ENCODE measurements at places on chromosomes 13 and 19.

- peak; percentile 64 for DNase-seq
Observed at GRCh38 chr13:46698910-46699460, 98.0 kb downstream of the ESD start.

- no peak for DNase-seq
Observed at GRCh38 chr19:17957149-17957849, 9.6 kb upstream of the KCNN1 start.

- DNase-seq = peak; percentile 56
Observed at GRCh38 chr13:80337288-80338081, 3.4 kb downstream of the SPRY2 start.

DNA sequence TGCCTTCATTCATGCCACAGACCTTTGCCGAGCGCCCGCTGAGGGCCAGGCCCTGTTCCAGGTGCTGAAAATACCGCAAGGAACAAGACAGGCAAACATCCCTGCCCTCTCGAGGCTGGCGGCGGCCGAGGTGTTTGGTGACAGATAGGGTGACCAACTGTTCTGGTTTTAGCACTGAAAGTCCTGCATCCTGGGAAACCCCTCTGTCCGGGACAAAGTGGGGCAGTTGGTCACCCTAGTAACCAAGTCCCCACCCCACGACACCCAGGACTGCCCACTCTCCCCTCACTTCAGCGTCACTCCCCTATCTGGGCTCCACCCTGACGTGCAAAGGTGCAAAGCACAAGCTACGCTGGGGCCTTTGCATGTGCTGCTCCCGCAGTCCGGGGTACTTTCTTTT is 17.3 kb downstream of the ZBTB7A start:
- no peak for DNase-seq

GRCh38 chr13:50598338-50598737 is 245.2 kb downstream of the DLEU7 start:
- DNase-seq = no peak

- DNase-seq = peak; percentile 46
Observed at GRCh38 chr13:45807520-45808099, 43.9 kb downstream of the SIAH3 start.

DNA sequence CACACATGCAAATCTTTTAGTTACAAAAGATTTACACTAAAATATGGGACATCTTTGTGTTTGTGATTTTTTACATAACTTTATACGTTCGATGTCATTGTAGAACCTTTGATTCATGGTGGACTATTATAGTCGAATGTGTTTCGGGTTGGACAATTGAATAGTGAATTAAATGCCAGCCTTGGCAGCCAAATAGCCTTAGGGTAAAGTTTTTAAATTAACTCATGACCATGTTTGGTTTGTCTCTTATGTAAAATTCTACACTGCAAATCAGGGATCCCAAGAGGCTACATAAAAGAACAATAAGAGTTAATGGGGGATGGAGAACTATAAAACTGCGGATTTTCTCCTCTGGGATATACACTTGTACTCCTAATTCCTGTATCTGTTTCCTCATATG is 1735.6 kb upstream of the SPRY2 start:
- no peak for DNase-seq

- peak; percentile 74 for DNase-seq
Observed at GRCh38 chr19:13262450-13262849, 112.2 kb downstream of the IER2 start.

GRCh38 chr13:29005763-29006120 is 185.6 kb downstream of the MTUS2 start:
- DNase-seq = no peak

GRCh38 chr19:16022251-16022650 is 54.0 kb upstream of the TPM4 start:
- no peak for DNase-seq

GRCh38 chr19:33374236-33374714 is 766 bp downstream of the CEBPG start:
- DNase-seq = peak; percentile 53

GRCh38 chr13:37613236-37613635 is 14.7 kb upstream of the POSTN start:
- no peak for DNase-seq

GRCh38 chr19:10552510-10553053 is 8.9 kb downstream of the ATG4D start:
- DNase-seq = no peak

- DNase-seq = peak; percentile 88
Observed at GRCh38 chr13:43363156-43363953, 340.0 kb downstream of the DNAJC15 start.

DNA sequence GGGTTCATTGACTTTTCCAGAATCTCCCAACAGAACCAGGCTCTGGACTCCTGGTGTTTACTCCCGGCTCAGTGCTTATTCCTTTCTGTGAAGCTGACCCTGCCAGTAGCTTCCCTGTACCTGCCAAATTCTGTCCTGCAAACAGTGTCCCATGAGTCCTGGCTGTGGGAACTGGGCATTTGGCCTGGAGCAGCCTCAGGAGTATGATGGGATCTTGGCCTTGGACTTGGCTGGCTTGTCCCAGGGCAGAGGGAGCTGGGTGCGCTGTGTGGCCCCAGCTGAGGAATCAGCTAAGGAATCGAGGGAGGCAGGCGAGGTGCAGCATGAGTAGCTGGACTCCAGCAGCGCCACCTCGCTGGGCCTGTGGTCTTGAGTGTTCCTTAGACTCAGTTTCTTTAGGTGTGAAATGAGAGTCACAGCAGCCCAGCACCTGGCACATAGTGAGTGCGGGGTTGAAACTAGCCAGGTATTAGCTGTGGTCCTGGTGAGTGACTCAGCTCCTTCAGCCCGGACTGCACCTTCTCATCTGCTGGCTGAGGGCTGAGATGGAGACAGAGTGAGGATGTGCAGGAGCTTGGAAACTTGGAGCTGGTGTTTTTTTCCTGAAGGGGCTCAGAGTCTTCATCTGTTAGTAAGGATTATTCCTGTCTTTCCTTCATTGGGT is 10.4 kb downstream of the CLASRP start:
- no peak for DNase-seq

DNA sequence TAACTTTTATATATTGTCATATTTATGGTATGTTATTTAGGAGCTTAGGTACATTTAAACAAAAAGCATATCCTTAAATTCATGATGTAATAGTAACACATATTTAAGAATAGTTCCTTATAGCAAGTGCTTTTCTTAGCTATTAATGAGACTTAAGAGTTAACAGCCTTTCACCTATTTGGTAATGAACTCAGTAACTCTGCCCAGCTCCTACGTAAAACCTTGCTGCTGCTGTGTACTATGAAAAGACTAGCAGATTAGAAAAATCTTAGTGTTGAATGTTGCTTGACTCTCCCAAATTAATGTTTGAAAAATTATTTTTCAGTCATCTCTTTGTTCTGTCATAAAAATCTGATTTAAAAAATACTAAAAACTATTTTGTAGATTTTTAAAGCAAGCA is 6.9 kb downstream of the GPR180 start:
- DNase-seq = no peak

DNA sequence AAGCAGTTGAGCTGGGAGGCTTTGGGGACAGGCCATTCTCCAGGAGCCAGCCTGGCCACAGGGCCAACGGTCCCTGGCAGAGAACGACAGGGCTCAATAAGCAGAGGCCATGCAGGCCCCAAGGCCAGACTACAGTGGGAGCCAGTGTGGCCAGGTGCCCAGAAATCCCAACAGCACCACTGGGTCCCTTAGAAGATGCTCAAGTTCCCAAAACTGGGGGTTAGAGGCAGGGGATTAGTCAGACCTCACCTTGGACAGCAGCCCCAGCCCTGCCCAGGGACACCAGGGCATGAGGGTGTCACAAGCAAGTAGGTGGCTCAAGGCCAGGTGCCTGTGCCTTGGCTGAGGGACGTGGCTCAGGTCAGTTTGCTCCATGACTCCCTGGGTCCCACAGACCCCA is 12.8 kb downstream of the SCGB2B2 start:
- DNase-seq = no peak

DNA sequence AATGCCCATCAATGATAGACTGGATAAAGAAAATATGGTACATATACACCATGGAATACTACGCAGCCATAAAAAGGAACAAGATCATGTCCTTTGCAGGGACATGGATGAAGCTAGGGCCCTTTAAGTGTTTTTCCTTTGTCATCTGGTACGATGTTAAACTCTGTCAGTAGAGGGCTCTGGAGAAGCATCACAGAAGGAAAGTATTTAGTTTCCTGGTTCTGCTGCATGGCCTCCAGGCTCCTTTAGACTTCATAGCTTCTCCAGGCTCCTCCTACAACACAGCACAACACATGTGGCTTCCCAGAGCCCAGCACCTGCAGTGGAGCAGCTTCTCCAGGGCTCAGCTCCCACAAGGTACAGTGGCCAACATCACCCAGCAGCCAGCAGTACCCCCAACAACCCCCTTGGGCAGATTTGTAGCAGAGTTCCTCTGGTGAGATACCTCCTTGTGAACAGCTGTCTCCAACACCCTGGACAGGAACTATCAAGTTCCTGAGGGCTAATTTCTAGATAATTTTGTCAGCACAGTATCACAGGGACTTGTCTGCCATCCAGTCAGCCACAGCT is 63.4 kb downstream of the KCTD12 start:
- DNase-seq = peak; percentile 81

DNA sequence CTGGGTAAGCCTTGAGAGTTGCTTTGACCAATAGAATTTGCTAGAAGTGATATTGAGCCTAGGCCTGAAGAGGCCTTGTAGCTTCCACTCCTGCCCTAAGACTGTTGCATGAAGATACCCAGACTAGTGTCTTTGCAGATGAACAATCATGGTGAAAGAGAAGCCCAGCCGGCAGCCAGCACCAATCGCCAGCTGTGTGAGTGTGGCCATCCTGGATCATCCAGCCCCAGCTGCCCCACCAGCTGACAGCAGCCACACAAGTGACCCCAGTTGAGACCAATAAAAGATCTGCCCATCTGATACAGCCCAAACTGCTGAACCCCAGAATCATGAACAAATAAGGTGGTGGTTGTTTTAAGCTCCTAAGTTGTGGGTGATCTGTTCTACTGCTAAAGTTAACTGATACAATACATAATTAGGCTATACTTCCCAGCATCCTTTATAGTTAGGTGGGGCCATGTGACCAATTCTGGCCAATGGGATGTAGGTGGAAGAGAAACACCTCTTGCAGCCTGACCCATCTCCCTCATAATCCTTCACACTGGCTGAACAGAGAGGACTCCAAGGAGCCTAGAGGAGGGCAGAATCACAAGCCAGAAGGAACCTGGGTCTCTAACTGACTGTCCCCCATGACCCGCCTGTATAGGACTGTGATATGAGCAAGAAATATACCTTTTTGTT is 9.4 kb upstream of the ZNF428 start:
- no peak for DNase-seq

DNA sequence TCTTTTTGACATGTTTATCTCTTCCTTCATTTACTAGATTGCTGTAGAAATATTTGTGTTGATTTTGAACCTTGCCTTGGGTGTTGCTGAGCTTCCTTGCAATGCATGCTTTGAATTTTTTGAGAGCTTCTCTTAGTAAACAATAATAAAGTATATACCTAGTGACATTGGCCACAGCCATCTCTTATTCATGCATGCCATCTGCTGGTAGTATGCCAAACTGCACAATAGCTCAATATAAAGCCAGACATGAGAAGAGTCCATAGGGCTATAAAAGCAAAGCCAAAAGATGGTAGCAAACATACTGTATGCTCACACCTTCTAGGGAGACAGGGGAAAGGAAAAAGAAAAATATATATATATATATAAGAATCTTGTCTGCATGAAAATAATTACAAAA is 18.9 kb upstream of the ZSCAN5A start:
- peak; percentile 66 for DNase-seq

GRCh38 chr19:19533841-19534240 is 4.2 kb upstream of the CILP2 start:
- no peak for DNase-seq

GRCh38 chr19:28905996-28906395 is 307.0 kb downstream of the UQCRFS1 start:
- peak; percentile 9 for DNase-seq

GRCh38 chr13:46552889-46553520 is at the start of gene LRCH1:
Gene LRCH1, plus strand, starts transcription at chr13:46553170. Its CDS starts 227 bp downstream, at chr13:46553397.
- DNase-seq = peak; percentile 76

- no peak for DNase-seq
Observed at GRCh38 chr13:94811753-94812152, 99.4 kb upstream of the SOX21 start.

- DNase-seq = no peak
Observed at GRCh38 chr19:2629491-2630351, 72.8 kb downstream of the GNG7 start.

- peak; percentile 80 for DNase-seq
Observed at GRCh38 chr13:80157261-80157932, 183.5 kb downstream of the SPRY2 start.

- DNase-seq = no peak
Observed at GRCh38 chr19:3392480-3392879, 26.1 kb downstream of the NFIC start.

DNA sequence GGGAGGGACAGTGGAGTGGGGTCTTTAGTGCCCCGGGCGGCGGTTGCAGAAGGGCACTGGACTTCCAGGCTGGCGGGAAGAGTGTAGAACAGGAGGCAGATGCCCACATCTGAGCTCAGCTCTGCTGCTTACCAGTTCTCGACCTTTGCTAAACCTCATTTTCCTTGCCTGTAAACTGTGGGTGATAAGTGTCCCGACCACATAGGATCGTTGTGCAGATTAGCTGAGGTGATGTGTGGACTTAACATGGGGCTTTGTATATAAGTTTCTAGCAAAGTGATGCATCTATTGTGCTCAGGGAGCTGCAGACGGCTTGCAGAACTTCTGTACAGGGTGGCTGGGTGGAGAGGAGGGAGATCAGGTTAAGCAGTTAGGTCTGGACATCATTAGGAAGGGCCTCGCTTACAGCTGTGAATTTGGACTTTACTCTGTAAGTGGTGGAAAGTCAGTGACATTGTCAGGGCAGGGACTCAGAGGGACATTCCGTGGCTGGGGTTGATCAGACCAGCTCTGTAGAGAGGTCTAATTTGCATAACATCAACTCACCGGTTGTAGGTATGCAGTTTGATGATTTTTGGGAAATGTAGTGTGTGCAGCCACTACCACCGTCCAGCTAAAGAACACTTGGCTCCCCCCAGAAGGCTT is 70.0 kb downstream of the SPATA13 start:
- DNase-seq = no peak

- no peak for DNase-seq
Observed at GRCh38 chr13:58142952-58143351, 511.4 kb downstream of the PCDH17 start.

GRCh38 chr13:110343241-110343865 is 36.3 kb downstream of the COL4A2 start:
- DNase-seq = no peak

GRCh38 chr19:5130371-5131030 is 161.6 kb downstream of the KDM4B start:
- DNase-seq = no peak

DNA sequence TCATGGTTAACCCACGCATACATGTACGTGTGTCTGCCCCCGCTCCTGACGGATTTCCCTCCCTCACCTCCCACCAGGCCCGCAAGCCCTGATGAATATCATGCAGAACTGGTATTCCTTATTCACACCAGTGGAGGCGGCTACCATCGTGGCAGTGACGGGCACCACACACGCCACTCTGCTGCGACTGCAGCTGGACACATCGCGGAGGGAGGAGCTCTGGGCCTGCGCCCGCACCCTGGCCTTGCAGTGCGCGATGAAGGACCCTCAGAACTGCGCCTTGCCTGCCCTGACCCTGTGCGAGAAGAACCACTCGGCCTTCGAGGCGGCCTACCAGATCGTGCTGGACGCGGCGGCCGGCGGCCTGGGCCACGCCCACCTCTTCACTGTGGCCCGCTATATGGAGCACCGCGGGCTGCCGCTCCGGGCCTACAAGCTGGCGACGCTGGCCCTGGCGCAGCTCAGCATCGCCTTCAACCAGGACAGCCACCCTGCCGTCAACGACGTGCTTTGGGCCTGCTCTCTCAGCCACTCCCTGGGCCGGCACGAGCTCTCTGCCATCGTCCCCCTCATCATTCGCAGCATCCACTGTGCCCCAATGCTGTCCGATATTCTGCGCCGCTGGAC is 35.0 kb downstream of the ZSWIM4 start:
- no peak for DNase-seq
